Breast epithelium (tissue), 4 donors: ENCODE measurements at places on chromosomes 2 and 18. TPM values are rescaled to one million over a fixed set of nuclear protein-coding genes. Genes with fewer than 3 reads are reported as not detected.

TEX44 gene
- not detected for total RNA-seq

IL1RL2 gene
- total RNA-seq, result 5.9 TPM

GRCh38 chr2:168165985-168166901 lies 81.2 kb downstream of the STK39 start:
- DNase-seq, result no peak

ZNF236 gene
- 12.3 TPM for total RNA-seq

DNA sequence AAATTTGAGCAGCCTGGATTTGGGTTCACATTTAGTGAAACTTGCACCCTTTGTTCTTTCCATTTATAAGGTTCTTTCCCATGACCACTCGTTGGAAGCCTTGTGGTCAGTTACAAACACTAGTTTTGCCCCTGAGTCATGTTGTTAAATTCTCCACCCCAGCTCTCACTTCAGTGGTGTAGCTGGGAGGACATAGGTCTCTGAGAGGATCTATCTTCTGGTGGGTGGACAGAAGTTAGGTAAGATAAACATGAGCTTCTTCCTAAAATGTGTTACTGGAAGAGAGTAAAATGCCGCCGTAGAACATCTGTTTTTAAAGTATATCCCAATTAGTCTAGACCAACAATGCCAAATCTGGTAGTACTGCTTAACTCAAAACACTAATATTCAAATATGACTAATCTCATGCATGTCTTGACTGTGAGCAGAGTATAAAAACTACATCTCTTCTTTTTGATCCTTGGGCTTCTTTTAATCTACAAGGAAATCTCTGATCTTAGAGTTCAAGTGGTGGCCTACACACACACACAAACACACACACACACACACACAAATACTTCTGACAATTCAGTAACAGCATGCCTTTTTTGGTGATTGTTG lies 162.6 kb upstream of the FN1 start:
- DNase-seq, result no peak

- DNase-seq, result no peak
Observed at GRCh38 chr2:119645173-119645855, 33.7 kb upstream of the TMEM177 start.

GRCh38 chr2:121479882-121480522 lies 50.7 kb upstream of the RNU4ATAC start:
- no peak for DNase-seq
